ENCODE measurements at places on chromosomes 5 and 9. TPM values are rescaled to one million over a fixed set of nuclear protein-coding genes. Genes with fewer than 3 reads are reported as not detected.

The GLRA1 gene
- total RNA-seq, result not detected

The ZNF622 gene
- total RNA-seq, result 33.0 TPM

The COL5A1 gene
- 169 TPM for total RNA-seq

The MARVELD2 gene
- 39.6 TPM for total RNA-seq

The ADAMTSL1 gene
- total RNA-seq, result 2.2 TPM

The SLC36A2 gene
- total RNA-seq, result not detected

The PCDH12 gene
- total RNA-seq, result 17.0 TPM

The SH3PXD2B gene
- 56.0 TPM for total RNA-seq

DNA sequence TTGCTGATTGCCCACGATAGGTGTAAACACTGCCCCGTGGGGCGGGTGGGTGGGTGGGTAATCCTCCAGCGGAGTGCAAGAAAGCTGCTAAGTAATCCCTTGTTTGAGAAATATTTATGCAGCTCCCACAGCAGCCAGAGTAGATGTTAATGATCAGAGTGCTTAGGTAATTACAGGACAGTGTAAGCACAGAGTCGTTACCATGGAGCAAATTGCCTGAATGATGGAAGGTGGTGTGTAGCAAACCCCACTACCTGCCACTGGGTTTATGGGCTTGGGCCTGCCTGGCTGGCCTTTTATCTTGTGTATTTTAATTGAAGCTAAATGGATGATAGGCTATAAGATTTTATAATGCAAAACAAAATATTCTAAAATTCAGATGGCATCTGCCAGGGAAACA lies 110.0 kb downstream of the COL5A1 start:
- no peak overlapping the region for H3K4me3 ChIP-seq
- H3K4me1 ChIP-seq, result peaks cover 10% of the 10 kb centered on the region
- no peaks in the 10 kb centered on the region for H3K36me3 ChIP-seq
- no peaks in the 10 kb centered on the region for H3K27me3 ChIP-seq
- DNase-seq, result no peak

- H3K27me3 ChIP-seq, result no peaks in the 10 kb centered on the region
- DNase-seq, result peak; percentile 61
- no peaks in the 10 kb centered on the region for H3K4me1 ChIP-seq
- H3K4me3 ChIP-seq, result peak overlapping the region; percentile 90
Observed at GRCh38 chr5:103258957-103259704, 568 bp downstream of the MACIR start.

GRCh38 chr5:141664733-141665461 lies 13.7 kb upstream of the FCHSD1 start:
- no peak overlapping the region for H3K27ac ChIP-seq
- H3K27me3 ChIP-seq, result no peaks in the 10 kb centered on the region
- no peak overlapping the region for H3K4me3 ChIP-seq
- peak; percentile 77 for DNase-seq

GRCh38 chr5:163947848-163948666 lies 442.6 kb downstream of the MAT2B start:
- DNase-seq, result no peak
- no peaks in the 10 kb centered on the region for H3K27me3 ChIP-seq
- H3K4me3 ChIP-seq, result no peak overlapping the region
- no peaks in the 10 kb centered on the region for H3K4me1 ChIP-seq

DNA sequence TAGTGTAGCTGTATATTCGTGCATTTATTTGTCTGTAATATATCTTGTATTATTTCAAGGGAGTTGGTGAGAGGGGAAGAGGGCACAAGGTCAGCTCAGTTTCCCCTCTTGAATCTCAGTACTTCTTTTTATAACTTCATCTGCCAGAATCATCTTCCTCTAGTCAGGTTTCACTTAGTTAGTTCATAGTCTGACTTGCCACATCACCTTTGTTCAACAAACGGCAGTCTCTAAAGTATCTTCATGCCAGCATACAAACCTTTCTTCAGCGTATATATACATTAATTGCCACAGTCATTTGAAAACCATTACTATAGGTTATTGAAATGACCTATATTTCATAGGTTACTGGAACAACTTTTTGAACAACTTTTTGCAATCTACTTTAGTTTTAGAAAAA lies 1.6 kb downstream of the ECM2 start:
- H3K36me3 ChIP-seq, result no peaks in the 10 kb centered on the region
- H3K4me3 ChIP-seq, result no peak overlapping the region
- no peaks in the 10 kb centered on the region for H3K27me3 ChIP-seq
- H3K4me1 ChIP-seq, result peaks cover 5% of the 10 kb centered on the region
- DNase-seq, result peak; percentile 15
- no peak overlapping the region for H3K27ac ChIP-seq

DNA sequence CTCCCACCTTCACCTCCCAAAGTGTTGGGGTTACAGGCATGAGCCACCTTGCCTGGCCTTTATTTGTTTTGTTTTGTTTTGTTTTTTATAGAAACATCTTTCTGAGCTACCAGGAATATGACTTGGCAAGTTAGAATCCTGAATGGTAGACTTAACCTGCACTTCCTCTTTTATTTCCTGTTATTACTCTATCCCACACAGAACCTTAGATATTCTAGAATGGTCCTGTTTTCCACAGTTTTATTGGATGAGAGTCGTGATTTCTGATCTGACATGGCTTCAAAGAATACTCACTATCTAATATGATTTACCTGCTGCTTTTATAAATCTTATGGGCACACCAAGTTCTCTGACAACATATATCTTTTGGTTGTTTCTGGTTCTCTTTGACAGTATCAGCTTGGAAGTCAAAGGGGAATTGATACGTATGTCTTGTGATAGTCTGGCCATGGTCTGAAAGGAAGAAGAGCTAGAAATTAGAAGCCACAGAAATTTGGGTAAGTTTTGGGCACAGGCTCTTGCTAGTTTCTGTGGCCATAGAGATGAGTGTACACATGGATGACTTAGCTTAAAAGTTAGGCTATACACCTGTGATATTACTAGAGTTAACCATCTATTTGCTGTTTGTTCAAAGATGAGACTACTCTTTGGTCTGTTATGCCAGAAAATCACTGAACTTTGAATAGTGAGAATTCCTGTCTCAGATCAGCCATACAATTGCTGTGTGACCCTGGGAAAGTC lies 4.7 kb upstream of the PANK3 start:
- peaks cover 5% of the 10 kb centered on the region for H3K4me1 ChIP-seq
- no peaks in the 10 kb centered on the region for H3K27me3 ChIP-seq
- no peak for DNase-seq
- no peak overlapping the region for H3K4me3 ChIP-seq
- no peak overlapping the region for H3K27ac ChIP-seq
- H3K36me3 ChIP-seq, result peaks cover 1% of the 10 kb centered on the region

- DNase-seq, result no peak
- no peak overlapping the region for H3K4me3 ChIP-seq
- peaks cover 3% of the 10 kb centered on the region for H3K4me1 ChIP-seq
- H3K27me3 ChIP-seq, result no peaks in the 10 kb centered on the region
- no peak overlapping the region for H3K27ac ChIP-seq
Observed at GRCh38 chr9:122948313-122948712, 7.5 kb downstream of the RABGAP1 start.

DNA sequence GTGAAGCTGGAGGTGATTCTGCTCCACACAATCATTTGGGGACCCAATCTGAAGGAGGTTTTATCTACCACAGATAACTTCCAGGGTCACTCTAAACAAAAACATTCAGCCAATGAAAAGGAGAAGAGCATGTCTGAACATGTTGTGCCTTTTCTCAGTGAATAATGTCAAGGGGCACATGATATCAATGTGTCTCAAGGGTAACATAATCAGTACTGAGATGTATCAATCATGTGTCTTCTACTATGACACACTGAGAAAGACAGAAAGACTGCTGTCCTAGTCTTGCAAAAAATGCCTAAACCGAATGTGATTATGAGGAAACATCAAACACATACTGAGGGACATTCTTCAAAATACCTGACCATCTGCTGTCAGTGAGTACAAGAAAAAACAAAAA lies 25.4 kb upstream of the RASA1 start:
- DNase-seq, result no peak
- no peaks in the 10 kb centered on the region for H3K4me1 ChIP-seq
- no peaks in the 10 kb centered on the region for H3K27me3 ChIP-seq

- H3K4me3 ChIP-seq, result no peak overlapping the region
- H3K36me3 ChIP-seq, result no peaks in the 10 kb centered on the region
- DNase-seq, result no peak
Observed at GRCh38 chr5:111320953-111321352, 96.8 kb downstream of the CAMK4 start.

- H3K4me1 ChIP-seq, result no peaks in the 10 kb centered on the region
- H3K27ac ChIP-seq, result no peak overlapping the region
- no peaks in the 10 kb centered on the region for H3K36me3 ChIP-seq
- no peaks in the 10 kb centered on the region for H3K27me3 ChIP-seq
Observed at GRCh38 chr5:30894811-30895210, 298.7 kb upstream of the CDH6 start.

GRCh38 chr9:13278368-13279246 lies 885 bp downstream of the MPDZ start:
- H3K27me3 ChIP-seq, result no peaks in the 10 kb centered on the region
- peak; percentile 90 for DNase-seq
- peaks cover 5% of the 10 kb centered on the region for H3K4me1 ChIP-seq
- peak overlapping the region; percentile 73 for H3K4me3 ChIP-seq
- H3K36me3 ChIP-seq, result no peaks in the 10 kb centered on the region

DNA sequence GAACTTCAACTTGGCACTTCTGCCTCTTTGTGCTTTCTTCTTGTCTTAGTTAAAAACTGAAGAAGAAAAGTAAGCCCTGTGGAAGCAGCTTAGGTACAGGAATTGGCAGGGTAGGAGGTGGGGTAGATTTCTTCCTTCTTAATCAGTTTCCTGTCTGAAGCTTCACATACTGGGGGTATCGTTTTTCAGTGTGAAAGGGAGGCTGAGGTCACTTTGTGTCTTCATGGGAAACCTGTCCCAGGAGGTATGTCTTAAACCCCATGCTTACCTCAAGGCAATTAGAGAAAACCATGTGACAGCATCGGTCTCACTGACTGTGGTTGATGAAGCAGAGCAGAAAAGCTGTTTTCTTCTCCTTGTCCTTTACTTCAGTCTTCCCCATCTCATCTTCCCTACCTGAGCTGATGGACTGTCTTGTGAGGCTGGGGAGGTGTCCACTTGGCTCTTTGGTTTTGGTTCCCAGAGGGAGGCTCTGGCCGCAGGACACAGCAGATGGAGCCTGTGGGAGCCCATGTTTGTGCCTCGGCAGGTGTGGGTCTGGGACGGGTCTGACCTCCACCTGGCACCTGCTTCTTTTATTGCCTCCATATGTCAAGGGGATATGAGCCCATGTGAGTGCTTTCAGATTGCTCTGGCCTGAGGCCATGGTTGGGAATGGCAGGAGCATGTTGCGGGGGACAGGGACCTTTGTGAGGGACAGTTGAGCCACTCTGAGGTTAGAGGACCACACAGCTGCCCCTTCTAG lies 47.0 kb downstream of the SH3GL2 start:
- no peaks in the 10 kb centered on the region for H3K4me1 ChIP-seq
- H3K4me3 ChIP-seq, result no peak overlapping the region
- no peaks in the 10 kb centered on the region for H3K36me3 ChIP-seq
- H3K27ac ChIP-seq, result no peak overlapping the region
- H3K27me3 ChIP-seq, result no peaks in the 10 kb centered on the region

GRCh38 chr5:136106351-136107031 lies 26.2 kb upstream of the SMAD5 start:
- H3K27me3 ChIP-seq, result no peaks in the 10 kb centered on the region
- no peak for DNase-seq
- H3K27ac ChIP-seq, result no peak overlapping the region
- H3K4me1 ChIP-seq, result peaks cover 17% of the 10 kb centered on the region
- no peaks in the 10 kb centered on the region for H3K36me3 ChIP-seq

GRCh38 chr9:111258209-111258874 lies 71.7 kb downstream of the OR2K2 start:
- H3K36me3 ChIP-seq, result no peaks in the 10 kb centered on the region
- H3K27me3 ChIP-seq, result no peaks in the 10 kb centered on the region

- no peak overlapping the region for H3K4me3 ChIP-seq
- no peaks in the 10 kb centered on the region for H3K36me3 ChIP-seq
Observed at GRCh38 chr5:117942861-117943519, 1045.4 kb downstream of the DTWD2 start.

GRCh38 chr5:61306531-61307131 lies 25.4 kb upstream of the ZSWIM6 start:
- no peaks in the 10 kb centered on the region for H3K27me3 ChIP-seq
- DNase-seq, result no peak
- no peak overlapping the region for H3K27ac ChIP-seq
- H3K4me3 ChIP-seq, result no peak overlapping the region

- no peaks in the 10 kb centered on the region for H3K36me3 ChIP-seq
- no peak overlapping the region for H3K4me3 ChIP-seq
- no peak for DNase-seq
- no peak overlapping the region for H3K27ac ChIP-seq
- H3K27me3 ChIP-seq, result no peaks in the 10 kb centered on the region
Observed at GRCh38 chr9:13013991-13014883, 239.4 kb downstream of the LURAP1L start.

- H3K4me1 ChIP-seq, result no peaks in the 10 kb centered on the region
- no peak overlapping the region for H3K27ac ChIP-seq
- no peaks in the 10 kb centered on the region for H3K36me3 ChIP-seq
Observed at GRCh38 chr9:128141604-128142003, 7.6 kb upstream of the LCN2 start.

- no peaks in the 10 kb centered on the region for H3K27me3 ChIP-seq
- no peak overlapping the region for H3K4me3 ChIP-seq
- peaks cover 18% of the 10 kb centered on the region for H3K4me1 ChIP-seq
- H3K36me3 ChIP-seq, result no peaks in the 10 kb centered on the region
- peak overlapping the region; percentile 9 for H3K27ac ChIP-seq
Observed at GRCh38 chr9:4137681-4138099, 162.2 kb downstream of the GLIS3 start.

DNA sequence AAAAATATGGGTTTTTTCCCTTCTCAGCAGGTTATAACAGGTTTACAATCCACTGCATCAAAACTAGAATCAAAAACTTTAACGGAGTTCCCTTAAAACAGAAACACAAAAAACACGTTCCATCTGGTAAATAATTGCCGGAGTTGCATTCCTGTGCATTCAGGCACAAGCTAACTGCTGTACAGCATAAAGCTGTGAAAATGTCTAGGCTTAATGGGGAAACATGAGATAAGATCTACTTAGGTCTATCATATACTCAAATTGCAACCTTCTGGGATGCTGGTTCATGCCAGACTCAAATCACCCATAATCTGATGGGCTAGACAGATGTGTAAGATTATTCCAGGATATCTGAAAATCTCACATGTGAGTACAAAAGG lies 265.3 kb downstream of the DOCK8 start:
- H3K36me3 ChIP-seq, result no peaks in the 10 kb centered on the region
- DNase-seq, result peak; percentile 51
- no peak overlapping the region for H3K27ac ChIP-seq
- H3K4me3 ChIP-seq, result no peak overlapping the region
- H3K4me1 ChIP-seq, result no peaks in the 10 kb centered on the region

GRCh38 chr5:27158775-27159174 lies 120.4 kb upstream of the CDH9 start:
- no peaks in the 10 kb centered on the region for H3K27me3 ChIP-seq
- H3K4me1 ChIP-seq, result no peaks in the 10 kb centered on the region
- no peak for DNase-seq
- no peak overlapping the region for H3K4me3 ChIP-seq
- H3K36me3 ChIP-seq, result no peaks in the 10 kb centered on the region
